ENCODE measurements at places on chromosomes 16 and 17.

- no peak for DNase-seq
Observed at GRCh38 chr17:82790391-82790790, 38.5 kb downstream of the TBCD start.

- no peak for DNase-seq
Observed at GRCh38 chr17:40666331-40666730, 1.4 kb upstream of the KRT222 start.

GRCh38 chr17:72419866-72420774 is 299.3 kb downstream of the SOX9 start:
- DNase-seq: no peak

DNA sequence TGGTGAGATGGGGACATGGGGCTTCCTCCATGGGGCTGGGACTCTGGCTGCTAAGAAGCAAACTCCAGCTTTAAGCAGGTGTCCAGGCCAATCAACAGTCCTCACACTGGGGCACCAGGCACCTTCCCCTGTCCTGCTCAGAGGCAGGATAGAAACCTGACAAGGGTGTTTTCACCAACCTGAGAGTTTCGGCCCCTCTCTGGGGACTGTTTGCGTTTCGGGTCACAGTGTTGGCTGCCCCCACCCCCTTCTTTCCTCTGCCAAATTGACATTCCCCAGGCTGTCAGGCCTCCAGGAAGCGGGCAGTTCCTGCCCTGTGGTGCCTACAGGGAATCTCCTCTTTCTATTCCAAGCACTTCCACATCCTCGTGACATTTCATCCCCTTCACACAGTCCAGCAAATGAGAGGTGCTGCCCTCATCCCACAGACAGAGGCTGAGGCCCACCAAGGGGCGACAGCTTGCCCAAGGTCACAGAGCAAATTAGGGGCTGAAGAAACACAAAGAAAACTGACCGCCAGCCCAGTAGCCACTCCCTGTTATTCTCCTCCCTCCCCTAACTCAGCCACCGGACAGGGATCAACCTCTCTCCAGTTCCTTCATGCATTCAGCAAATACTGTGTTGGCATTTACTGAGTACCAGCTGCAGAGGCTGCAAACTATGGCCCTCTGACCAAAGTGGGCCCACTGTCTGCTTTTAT is 38.0 kb downstream of the MMP15 start:
- DNase-seq: no peak

- DNase-seq: no peak
Observed at GRCh38 chr17:50168319-50168718, 2.5 kb downstream of the SGCA start.

DNA sequence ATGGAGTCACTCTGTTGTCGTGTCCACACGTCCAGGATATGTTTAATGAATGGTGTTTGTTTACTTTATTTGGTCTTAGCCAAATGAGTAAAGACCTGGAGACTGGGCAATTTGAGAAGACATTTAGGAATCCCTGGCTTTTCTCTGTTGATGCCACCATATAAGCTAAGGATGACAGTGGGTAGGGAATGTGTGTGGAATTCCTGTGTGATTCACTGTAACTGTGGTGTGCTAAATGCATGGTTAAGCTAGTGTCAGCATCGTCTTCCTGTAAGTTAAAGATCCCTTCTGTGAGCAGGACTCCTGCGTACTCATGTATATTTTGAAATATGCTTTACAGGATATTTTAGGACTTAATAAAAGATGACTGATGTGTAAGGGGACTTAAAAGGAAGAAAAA is 26.4 kb downstream of the GOSR1 start:
- DNase-seq: no peak

DNA sequence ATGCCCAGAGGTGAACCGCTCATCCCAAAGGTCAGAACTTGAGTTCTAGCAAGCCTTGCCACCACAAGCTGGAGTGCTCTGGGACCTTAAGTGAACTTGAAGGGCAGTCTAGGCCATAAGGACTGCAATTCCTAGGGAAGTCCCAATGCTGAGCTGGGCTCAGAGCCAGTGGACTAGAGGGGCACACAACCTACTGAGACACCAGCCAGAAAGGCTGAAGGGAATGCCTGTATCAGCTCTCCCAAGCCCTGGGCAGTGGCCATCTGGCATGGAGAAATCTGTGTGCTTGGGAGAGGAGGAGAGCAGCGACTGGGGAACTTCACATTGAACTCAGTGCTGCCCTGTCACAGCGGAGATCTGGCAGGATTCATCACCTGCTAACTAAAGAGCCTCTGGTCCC is 201.3 kb downstream of the CEP112 start:
- DNase-seq: no peak

DNA sequence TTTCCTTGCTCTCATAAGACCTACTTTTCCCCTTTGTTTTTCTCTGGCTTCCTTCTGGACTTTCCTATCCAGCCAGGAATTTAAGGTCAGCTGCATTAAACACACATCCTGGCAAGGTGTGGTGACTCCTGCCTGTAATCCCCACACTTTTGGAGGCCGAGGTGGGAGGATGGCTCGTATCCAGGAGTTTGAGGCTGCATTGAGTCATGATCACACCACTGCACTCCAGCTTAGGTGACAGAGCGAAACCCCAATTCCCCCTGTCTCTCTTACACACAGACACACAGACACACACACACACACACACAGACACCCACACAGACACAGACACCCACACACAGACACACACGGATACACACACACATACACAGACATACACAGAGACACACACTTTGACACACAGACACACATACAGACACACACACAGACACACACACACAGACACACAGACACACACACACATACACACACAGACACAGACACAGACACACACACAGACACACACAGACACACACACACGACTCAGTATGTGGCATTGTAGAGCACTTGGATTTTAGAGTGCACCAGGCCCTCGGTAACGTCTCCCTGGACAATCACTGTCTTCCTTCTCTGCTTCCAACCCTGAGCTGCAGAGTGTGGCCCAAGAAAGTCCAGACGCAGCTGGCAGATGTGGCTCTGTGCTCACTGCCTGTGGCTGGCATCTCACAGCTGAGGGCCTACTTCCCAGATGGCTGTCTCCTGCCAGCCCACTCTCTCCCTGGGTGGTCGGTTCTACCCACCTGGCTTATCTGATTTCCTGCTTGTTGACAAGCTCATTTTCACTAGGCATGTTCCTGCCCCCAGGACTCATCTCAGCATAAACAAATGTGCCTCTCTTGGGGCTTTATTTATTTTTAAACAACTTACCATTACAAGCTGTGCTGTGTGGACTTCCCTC is 39.0 kb downstream of the NLRP1 start:
- DNase-seq: no peak

- no peak for DNase-seq
Observed at GRCh38 chr17:2122641-2123302, 67.9 kb downstream of the HIC1 start.

DNA sequence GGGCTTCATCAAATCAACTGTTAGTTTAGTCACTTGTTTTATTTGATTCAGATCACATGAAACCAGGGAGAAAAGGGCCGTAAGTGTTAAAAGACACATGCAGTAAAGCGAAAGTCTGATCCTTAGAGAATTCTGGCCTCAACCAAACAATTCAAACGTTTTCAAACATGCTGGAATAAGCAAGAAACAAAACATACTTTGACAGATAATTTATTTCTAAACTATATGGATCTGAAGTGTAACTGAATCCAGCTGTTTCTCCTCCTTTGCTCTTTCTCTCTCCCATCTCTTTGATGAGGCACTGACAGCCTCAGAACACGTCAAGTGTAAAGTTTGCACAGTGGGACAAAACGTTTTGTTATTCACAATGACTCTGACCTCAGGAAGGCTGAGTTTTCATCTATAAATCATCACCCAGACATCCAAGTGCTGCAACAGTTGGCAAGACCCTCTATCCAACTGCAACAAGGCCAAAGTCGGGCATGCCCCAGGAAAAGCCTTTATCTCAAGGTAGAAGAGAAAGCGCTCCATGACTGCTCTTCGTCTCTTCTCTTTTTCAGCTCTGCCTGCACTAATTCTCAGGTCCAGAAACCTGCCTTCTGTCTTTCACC is 267.1 kb upstream of the MYOCD start:
- DNase-seq: no peak

DNA sequence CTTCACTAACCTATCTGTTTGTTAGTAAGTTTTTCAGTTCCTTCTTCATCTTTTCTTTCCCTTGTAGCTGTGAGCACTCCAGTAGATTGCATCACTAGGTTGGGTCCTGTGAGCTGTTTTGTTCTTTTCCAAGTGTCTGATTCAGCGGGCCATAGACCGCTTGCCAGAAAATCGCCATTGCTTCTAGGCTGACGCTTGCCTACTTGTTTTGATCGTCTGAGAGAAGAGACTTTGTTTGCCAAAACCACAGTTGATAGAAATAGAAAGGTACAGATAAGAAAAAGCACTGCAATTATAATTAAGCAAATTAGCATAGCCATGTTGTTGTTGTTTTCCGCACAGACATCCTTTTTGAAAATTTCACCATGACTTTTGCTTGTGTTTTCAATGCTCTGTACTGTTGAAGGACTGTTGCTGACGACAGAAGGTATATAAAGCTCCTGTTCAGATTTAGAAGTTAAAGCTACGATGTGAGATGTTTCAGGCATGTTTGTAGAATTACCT is 3.1 kb downstream of the EVI2A start:
- no peak for DNase-seq
